SW 1271 (cell line): ENCODE measurements at places on chromosomes 2 and 18.

DNA sequence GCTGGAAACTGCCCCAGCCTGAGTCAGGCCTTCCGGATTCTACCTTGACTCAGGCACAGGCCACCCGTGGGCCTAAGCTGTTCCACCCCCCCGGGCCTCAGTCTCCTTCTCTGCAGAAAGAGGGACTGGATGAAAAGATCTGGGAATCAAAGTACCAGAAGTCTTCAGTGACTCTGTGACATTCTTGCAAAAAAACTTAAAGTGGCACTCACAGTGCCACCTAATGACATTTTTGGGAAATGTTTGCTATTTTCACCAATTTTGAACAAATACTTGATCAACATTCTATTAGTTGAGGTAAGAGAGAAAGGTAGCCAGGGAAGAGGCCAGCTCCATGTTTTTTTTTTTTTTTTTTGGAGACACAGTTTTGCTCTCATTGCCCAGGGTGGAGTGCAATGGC, 48.3 kb upstream of the ACAA2 start:
- no peak for DNase-seq

- no peak for DNase-seq
Measured at GRCh38 chr2:6704077-6704476, 161.6 kb downstream of the CMPK2 start.

GRCh38 chr2:65944213-65944612, 490.7 kb upstream of the MEIS1 start:
- no peak for DNase-seq

DNA sequence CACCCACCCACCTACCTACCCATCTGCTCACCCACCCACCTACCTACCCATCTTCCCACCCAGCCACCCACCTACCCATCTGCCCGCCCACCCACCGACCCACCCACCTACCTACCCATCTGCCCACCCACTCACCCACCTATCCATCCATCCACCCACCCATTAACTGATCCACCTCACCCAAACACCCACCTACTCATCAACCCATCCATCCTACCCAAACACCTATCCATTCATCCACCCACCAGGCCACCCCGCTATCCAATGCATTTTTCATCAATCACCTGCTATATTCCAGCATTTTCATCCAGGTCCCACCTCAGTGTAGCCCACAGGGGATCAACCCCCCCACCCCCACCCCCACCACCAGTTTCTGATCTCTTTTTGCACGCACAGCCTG, 121.8 kb downstream of the GLI2 start:
- no peak for DNase-seq
